Neural progenitor cell (in vitro differentiated cells): ENCODE measurements at places on chromosomes 5 and 9. TPM values are rescaled to one million over a fixed set of nuclear protein-coding genes. Genes with fewer than 3 reads are reported as not detected.
A peak's percentile ranks its signal among the peaks of the same experiment; 100 is the strongest.

RAB3C gene
- total RNA-seq, result 3.8 and 14.2 TPM in 2 replicates

CNTFR gene
- 8.6 and 37.2 TPM in 2 replicates for total RNA-seq

SPARC gene
- total RNA-seq, result 122 and 158 TPM in 2 replicates

EMB gene
- 28.0 and 40.6 TPM in 2 replicates for total RNA-seq

IL33 gene
- total RNA-seq, result not detected in 2 replicates

- H3K36me3 ChIP-seq, result no peaks in the 10 kb centered on the region
- no peak overlapping the region for H3K27ac ChIP-seq
- H3K27me3 ChIP-seq, result no peaks in the 10 kb centered on the region
Observed at GRCh38 chr5:102796498-102796897, 41.4 kb downstream of the PAM start.

DNA sequence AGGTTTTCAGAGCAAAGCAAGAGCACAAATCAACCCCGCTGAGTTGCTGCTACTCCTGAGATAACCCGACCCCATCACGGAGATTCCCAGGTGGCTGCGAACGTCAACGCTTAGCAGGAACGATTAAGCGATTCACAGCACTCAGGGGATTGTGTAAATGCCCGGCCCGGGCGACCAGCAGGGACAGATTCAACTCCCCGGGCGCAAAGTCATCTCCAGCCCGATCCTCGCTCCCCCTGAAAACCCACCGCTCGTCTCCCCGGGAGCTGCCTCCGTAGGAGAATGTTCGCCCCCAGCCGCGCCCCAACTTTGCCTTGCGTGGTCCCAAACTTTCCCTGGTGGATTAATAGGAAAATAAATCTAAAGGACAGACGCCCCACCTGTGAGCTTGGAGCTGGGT lies 685 bp downstream of the SLC24A2 start:
- no peaks in the 10 kb centered on the region for H3K36me3 ChIP-seq
- peaks cover 48% of the 10 kb centered on the region for H3K27me3 ChIP-seq

DNA sequence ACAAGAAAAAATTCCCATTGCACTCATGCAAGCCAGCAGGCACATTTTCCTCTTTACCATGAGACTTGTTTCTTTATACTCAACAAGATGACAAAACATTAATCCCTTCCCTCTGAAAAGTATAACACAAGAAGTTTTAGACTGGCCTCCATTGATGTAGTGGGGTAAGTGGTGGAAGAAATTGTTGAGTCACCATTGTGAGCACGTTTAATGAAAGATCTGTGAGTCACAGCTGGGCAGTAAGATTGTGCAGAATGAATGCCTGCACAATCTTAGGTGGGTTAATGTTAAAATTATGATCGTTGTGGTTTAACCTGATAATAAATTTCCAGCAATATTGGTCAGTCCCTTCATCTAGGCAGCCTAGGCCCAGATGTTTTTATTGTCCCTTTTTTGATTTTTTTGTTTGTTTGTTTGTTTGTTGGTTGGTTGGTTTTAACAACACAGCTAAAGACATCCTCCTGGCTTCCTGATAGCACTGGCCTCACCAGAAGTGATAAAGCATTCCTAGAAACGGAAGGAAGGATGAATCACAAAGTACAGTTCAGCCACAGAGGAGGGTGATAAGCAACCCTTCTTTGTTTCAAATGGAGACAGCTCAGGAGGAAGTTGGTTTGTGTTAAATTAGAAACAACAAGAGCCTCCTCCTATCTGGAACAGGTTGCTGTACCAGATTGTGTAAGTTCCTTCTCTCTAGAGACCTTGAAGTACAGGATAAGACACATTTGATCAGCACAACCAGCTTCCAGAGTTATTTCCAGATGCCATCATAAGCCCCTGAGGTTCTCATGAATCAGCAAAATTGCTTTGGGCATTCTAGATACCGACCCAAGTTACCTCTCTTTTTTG lies 40.3 kb downstream of the SLC24A2 start:
- H3K4me3 ChIP-seq, result no peak overlapping the region
- no peak overlapping the region for H3K27ac ChIP-seq
- H3K36me3 ChIP-seq, result no peaks in the 10 kb centered on the region

DNA sequence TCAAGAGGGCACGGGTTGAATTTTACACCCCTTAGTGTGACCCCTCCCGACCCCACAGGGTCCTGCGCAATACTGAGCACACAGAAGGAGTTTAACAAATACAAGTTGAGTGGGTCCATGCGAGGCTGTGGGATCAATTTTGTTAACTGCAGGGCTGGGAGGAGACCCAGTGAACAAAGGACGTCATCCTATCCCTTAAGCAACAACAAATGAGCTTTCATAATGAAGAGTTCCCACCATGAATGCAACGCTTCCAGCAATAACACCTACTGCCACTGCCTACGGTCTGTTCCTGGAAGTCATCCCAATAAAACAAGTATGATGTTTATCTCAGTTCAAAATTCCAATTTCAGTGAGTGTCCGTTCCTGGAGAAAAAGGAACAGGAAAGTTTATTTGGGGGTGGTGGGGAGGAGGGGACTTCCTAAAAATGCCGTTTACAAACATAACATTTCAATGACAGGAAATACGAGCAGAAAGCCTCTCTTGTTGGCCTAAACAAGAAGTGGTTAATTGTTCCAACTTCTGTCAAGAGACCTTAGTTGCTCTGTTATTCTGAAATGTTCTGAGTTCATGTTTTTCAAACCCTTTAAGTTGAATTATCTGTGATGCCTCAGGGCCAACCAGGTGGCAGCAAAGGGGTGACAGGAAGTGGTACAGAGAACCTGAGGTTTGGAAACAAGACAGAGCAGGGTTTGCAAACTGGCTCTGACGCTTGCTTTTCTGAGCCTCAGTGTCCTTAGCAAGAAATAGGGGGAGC lies 65.8 kb upstream of the PLPP6 start:
- DNase-seq, result peak; percentile 3
- no peak overlapping the region for H3K27ac ChIP-seq
- H3K36me3 ChIP-seq, result no peaks in the 10 kb centered on the region
- H3K4me1 ChIP-seq, result peaks cover 21% of the 10 kb centered on the region

GRCh38 chr5:149011084-149011483 lies 51.8 kb downstream of the SH3TC2 start:
- H3K4me3 ChIP-seq, result no peak overlapping the region
- no peak overlapping the region for H3K27ac ChIP-seq
- H3K4me1 ChIP-seq, result no peaks in the 10 kb centered on the region

DNA sequence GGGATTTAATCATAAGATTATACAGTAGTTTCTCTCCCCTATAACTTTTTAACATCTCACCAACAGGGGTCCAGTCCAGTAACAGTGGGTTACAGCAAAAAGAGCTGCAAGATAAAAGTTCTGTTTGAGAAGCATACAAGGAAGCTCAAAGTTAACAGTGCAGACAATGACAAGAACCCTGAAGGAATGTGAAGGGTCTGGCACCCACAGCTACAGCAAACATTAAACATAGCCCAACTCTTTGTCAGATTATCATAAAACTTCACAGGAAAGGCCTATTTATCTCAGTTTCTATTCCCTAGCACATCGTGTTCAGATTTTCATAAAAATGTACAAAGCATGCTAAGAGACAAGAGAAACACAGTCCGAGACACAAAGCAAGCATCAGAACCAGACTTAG lies 309.4 kb downstream of the DIRAS2 start:
- no peaks in the 10 kb centered on the region for H3K4me1 ChIP-seq
- H3K4me3 ChIP-seq, result no peak overlapping the region
- no peaks in the 10 kb centered on the region for H3K36me3 ChIP-seq
- H3K27ac ChIP-seq, result no peak overlapping the region

GRCh38 chr9:90458485-90458884 lies 184.1 kb downstream of the DIRAS2 start:
- H3K36me3 ChIP-seq, result no peaks in the 10 kb centered on the region
- peaks cover 15% of the 10 kb centered on the region for H3K4me1 ChIP-seq
- peak; percentile 27 for DNase-seq

GRCh38 chr5:163758283-163758711 lies 252.9 kb downstream of the MAT2B start:
- no peaks in the 10 kb centered on the region for H3K27me3 ChIP-seq
- no peaks in the 10 kb centered on the region for H3K4me1 ChIP-seq
- DNase-seq, result no peak
- no peak overlapping the region for H3K4me3 ChIP-seq

GRCh38 chr5:113230711-113231652 lies 203.8 kb downstream of the TSSK1B start:
- no peaks in the 10 kb centered on the region for H3K27me3 ChIP-seq
- H3K36me3 ChIP-seq, result no peaks in the 10 kb centered on the region
- DNase-seq, result no peak
- H3K4me1 ChIP-seq, result peaks cover 6% of the 10 kb centered on the region
- no peak overlapping the region for H3K27ac ChIP-seq

DNA sequence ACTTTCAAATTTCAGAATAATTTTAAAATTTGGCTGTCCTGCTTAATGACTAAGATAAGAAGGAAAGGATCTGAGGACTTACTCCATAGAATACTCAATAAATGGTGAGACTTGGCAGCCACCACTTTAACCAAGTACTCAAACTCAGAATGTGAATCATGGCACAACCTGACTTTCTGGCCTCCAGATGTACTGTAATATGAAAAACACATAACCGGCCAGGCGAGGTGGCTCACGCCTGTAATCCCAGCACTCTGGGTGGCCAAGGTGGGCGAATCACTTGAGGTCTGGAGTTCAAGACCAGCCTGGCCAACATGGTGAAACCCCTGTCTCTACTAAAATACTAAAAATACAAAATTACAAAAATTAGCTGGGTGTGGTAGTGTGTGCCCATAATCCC lies 10.0 kb upstream of the MARCHF6 start:
- H3K27ac ChIP-seq, result no peak overlapping the region
- H3K4me1 ChIP-seq, result peaks cover 15% of the 10 kb centered on the region
- DNase-seq, result no peak
- H3K27me3 ChIP-seq, result no peaks in the 10 kb centered on the region

DNA sequence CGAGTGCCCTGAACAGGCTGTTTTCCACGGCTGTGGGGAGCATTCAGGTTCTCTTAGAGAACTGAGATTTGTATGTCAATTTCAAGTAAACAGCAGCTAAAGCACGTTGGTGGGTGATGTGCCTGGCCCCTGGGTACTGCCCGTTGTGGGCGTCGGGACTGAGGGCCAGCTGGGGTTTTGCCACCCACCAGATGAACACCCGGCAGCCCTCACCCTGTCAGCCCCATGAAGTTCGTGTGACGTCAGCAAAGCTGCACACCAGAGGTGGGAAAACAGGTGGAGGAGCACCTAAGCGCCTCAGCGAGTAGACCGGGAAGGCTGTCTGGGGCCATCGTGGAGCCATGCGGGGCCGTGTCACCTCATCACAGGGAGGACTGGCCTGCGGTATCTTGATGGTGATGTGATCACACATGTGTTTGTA lies 9.2 kb downstream of the CEP72 start:
- DNase-seq, result no peak
- no peaks in the 10 kb centered on the region for H3K4me1 ChIP-seq
- no peaks in the 10 kb centered on the region for H3K27me3 ChIP-seq

DNA sequence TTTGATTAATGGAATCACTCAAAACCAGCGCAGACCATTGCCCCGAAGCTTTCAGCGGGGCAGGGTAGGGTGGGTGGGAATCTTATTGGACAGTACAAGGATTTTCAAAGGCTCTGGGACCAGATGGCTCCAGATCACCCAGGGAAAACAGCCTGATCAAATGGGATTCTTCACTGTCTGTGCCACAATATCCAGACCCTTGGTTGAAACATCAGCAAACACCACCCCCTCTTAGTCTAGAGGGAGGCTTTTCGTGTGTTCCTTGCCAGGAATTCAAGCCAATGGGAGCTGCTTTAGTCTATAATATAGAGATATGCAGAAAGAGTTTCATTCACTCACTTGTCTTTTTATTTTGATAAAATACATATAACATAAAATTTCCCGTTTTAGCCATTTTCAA lies 1.7 kb downstream of the GFI1B start:
- DNase-seq, result no peak
- H3K36me3 ChIP-seq, result no peaks in the 10 kb centered on the region
- H3K4me1 ChIP-seq, result no peaks in the 10 kb centered on the region
- peaks cover 66% of the 10 kb centered on the region for H3K27me3 ChIP-seq
- H3K27ac ChIP-seq, result no peak overlapping the region

DNA sequence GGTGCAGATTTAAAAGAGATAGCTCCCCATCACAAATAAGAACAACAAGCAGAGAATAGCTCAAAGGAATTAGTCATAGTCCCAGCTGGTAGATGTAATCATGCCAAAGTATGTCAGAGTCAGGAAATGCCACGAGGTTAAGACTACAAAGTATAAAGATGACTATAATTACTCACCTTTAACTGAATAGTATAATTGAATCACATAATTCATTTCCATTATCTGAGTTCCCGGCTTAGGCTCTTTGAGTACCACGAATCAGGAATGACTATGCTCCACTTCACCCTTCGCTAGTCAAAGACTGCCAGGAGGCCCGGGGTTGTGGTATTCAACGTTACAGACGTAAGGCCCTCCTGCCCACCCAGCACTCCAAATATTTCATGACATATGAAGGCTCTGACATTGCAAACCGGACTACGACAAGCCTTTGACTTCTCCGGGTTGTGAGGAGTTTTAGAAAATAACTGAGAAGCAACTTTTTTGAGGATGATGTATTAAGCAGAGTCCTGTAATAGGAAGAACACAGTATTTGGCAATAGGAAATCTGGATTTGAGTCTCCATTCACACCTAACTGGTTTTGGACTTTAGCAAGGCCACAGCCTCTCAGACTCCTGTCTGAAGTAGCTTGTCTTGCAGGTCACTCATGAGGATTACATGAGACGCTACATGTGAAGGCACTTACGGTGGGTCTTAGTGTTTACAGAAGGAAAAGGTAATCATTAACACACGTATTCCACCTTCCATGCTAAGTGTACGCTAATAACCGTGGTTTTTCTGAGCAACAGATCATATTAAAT lies 64.6 kb downstream of the ENC1 start:
- no peaks in the 10 kb centered on the region for H3K36me3 ChIP-seq
- H3K27me3 ChIP-seq, result no peaks in the 10 kb centered on the region
- H3K4me3 ChIP-seq, result no peak overlapping the region
- DNase-seq, result no peak
